ENCODE measurements at places on chromosomes 13 and 19.

DNA sequence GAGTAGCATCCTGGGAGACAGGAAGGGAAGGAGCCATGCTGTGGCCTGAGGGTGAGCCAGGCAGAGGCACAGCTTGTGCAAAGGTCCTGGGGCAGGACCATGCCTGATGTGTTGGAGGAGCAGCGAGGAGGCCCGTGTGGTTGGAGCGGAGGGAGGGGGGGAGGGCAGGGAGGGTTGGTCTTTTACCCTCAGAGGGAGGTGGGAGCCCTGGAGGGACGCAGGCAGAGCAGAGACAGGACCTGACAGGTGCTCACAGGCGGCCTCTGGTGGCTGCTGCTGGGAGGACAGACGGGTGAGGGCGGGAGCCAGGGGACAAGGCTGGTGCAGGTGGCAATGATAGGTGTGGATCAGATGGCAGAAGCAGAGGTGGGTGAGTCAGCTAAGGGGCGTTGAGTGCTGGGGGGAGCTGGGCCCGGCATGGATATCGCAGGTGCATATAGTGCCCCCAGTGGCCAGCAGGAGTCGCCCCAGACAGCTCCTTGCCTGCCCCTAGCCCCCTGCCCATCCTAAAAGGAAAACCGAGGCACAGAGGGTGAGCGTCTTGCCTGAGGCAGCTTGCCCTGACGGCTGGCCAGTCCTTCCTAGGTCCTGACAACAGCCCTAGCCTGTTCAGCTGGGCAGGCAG is 9.8 kb upstream of the GNA15 start:
- peak; percentile 86 for DNase-seq

DNA sequence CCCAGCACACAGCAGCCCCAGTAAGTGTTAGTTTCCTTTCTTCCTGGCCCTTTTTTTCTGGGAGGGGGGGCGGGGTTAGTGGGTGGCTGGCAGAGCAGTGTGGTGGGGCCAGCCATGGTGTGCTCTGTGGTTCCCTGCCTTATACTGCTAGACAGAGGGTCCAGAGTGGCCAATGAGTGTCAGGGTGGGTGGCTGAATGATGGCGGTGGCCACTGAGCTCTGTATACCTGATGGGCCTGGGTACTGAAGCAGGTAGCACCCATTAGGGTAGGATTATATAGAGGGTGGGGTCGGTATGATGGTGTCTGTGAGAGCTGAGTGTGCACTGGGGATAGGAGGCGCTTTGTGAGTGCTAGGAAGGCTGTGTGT is 13.8 kb downstream of the CIC start:
- DNase-seq, result peak; percentile 20

DNA sequence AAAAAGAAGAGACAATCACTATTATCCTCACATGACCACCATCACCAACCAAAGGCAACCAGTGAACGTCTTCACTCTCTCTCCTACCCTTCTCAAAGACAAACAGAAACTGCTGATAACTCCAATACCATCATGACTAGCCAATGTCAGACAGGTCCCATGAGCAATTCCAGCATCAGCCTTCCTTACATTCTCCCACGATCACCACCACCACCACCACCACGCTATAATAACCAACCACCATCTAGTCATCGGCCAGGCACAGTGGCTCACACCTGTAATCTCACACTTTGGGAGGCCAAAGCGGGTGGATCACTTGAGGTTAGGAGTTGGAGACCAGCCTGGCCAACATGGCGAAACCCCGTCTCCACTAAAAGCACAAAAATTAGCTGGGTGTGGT is 3.9 kb downstream of the MYO1F start:
- DNase-seq, result peak; percentile 31

DNA sequence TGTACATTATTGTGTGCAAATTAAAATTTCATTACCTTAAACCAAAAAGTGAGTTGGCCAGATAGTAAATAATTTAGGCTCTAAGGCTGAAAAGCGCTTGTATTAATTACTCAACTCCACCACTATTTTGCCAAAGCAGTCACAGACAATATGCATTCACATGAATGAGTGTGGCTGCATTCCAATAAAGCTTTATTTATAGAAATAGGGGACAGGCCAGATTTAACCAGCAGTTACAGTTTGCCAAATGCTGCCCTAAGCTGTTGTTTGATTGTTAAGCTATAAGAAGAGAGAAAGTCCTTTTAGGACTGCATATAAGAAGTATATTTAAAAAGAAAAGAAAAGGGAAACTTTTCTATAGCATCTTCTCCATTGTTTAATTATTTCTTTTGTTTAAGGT is 342.6 kb downstream of the ITGBL1 start:
- no peak for DNase-seq

- no peak for DNase-seq
Measured at GRCh38 chr13:94020426-94020825, 459.1 kb downstream of the DCT start.

Measured in activated CD4-positive, alpha-beta T cell treated with anti-CD3 and anti-CD28 coated beads, Interleukin-2, Interleukin-6, amounts not matched to agents 100 ng/mL and 50 ng/mL, durations not matched to agents 16 hours and 8 hours (primary cell).